ENCODE measurements at places on chromosomes 5 and 9.

- DNase-seq = no peak
These were observed 24.5 kb upstream of the GPR150 start for GRCh38 chr5:95595289-95595931.

DNA sequence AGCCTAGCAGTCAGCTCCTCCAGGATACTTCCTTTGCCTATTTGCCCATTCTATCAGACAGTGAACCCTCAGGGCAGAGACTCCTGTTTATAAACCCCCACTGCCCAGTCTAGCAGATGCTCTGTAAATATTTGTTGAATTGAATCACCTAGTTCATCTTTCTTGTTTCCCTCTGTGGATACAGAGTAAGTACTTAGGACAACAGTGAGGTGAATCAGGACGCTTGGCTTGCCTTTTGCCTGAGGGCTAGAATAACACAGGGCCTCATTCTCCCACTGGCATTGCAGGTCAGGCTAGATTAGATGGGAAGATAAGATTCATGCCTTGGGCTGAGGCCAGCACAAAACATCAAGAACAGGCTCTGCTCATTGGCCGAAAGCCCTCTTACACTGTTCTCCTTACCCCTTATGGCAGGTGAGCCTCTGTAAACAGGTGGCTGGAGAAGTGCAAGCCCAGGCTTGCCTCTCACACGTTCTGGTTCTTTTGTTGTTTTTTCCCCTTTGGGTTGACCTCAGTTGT, 22.2 kb downstream of the TNFSF8 start:
- no peak for DNase-seq

DNA sequence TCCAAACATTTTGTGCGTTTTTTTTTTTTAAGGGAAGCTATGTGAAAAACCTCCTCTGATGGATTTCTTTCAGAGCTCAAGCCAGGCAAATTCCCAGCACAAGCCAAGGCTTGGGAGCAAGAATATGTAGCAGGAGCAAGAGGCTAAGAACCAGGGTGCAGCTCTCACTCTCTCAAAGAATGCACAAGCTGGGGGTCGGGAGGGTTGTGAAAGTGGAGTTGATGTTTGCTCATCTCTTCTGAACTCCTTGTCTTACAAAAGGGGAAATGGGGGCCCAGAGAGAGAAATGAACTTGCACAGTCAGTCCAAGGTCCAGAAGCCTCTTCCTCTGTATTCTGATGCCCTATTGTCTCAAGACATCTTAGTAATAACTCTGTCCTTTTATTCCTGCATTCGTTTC, 7.7 kb upstream of the TRAF1 start:
- DNase-seq = no peak

DNA sequence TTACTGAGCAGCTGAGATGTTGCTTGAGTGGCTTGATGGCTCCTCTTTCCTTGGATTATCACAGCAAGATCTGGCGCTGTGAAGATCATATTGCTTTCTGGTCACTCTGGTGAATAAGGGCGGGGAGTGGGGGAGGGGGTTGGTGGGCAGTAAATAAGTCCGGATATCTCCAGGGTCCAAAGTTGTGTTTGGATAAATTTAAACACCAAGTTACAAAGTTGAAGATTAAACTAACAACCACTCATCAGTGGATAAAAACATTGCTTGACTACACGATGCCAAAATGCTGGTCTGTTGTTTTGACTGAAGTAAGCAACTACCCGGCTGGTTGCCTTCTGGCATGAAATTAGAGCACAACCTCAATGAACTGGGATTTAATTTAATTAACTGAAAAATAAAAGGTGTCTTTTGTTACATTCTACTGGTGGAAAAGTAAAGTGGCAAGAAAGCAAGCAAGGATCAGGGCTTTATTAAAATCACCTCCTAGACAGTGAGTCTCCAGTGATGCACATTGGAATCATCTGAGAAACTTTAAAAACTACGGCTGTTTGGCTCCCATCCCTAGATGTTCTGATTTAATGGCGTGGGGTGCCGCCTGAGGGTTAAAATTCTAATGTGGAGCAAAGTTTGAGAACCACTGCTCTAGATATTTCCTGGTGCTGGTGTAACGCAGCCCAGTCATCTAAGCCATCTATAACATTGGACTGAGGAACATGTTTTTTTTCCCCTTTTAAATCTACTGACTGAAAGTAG, 86.7 kb upstream of the AGXT2 start:
- DNase-seq = no peak

- DNase-seq = no peak
These were observed 25.8 kb upstream of the ARSI start for GRCh38 chr5:150328515-150328914.

DNA sequence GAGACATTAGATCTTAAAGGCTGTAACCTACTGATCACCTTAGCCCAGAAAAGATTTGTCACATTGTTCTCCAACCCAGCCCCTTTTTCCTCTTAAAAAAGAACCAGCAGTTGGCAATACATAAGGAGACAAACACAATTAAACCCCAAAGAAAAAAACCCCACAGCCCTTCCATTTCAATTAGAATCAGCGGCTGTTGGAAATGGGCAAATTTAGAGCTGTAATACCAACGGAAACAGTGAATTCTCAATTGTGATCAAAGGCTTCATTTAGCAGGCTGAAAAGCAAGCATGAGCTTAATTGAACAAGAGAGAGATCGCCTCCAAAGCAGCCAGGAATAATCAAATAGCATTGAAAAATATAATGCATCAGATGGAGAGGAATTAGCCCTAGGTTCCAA, 153.6 kb downstream of the FAM114A2 start:
- no peak for DNase-seq

DNA sequence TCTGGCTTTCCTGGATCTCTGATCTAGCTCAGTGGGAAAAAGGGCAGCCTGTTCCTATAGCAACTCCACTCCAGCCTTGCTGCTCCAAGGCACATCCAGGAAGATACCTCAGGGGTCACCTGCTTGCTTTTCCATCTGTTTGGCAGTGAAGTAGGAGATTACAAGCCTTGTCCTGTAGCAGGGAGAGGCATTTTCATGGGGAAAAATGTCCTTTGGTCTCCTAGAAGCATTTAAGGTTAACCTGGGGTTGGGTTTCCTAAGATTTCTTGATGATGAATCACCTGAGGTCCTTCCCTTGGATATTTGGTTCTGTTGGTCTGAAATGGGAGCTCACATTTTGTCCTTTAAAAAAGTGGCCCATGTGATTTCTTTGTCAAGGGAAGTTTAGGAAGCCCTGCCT, 1.5 kb upstream of the TMEM174 start:
- no peak for DNase-seq

- DNase-seq = no peak
These were observed 84.7 kb downstream of the DOCK2 start for GRCh38 chr5:169721771-169722170.

DNA sequence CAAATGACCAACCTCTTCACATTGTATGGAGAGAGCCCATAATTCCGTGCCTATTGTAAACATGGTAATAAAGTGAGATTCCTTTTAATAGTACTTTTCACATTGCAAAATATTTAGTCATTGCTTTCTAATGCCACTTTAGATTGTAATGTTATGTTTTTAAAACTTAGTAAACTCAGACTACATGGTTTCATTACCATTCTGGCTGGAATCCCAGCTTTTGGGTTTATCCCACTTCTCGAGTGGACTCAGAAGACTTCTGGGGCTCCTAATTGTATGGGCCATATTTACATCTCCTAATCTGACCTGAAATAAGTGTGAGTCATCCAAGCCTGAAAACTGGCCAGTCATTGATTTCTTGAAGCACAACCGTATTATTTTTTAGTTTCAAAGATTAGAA, 217.6 kb downstream of the CAAP1 start:
- no peak for DNase-seq

DNA sequence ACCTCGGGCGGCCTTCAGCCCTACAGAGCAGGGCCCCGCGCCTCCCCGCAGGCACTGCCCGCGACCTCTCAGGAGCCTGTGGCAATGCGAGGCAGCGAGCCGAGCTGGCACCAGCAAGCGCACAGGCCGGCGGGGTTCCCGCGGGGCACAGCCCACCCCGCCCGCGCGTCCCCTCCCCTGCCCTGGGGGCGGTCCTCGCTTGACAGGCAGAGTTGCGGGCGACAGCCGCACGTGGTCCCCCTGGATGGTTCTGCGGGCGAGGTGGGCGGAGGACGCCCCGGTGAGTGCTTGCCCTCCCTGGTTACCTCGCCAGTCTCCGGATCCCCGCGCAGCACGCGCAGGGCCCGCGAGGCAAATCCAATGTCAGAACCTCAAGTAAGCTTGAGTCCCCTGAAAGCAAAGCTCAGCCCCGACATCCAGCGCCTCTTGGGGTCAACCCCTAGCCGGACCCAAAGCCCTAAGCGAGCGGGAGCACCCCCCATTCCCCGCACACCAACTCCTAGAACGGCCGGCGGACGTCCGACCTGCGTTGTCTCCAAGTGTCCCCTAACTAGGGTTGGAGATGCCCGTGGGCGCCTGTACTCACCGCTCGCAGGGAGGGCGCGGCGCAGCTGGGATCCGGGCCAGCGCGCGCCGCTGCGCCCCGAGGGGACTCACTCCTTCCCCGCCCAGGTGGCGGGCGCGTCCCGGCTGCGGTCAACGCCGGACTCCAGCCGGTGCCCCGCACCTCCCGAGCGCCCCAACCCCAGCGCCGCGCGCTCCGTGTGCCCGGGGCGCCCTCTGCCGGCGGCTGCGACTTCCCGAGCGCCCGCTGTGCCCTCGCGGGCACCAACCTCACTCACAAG, at the start of gene DRD1:
TSS of gene DRD1 (minus strand) at position 123 of the 845 bp plus-strand sequence. CDS start 1,083 bp downstream, outside the sequence.
- DNase-seq = no peak

- DNase-seq = no peak
These were observed 61.7 kb upstream of the PSD2 start for GRCh38 chr5:139733698-139734538.

GRCh38 chr9:107931071-107931715, 441.6 kb upstream of the KLF4 start:
- no peak for DNase-seq

- no peak for DNase-seq
These were observed 73.6 kb downstream of the DOCK2 start for GRCh38 chr5:169710675-169711074.

DNA sequence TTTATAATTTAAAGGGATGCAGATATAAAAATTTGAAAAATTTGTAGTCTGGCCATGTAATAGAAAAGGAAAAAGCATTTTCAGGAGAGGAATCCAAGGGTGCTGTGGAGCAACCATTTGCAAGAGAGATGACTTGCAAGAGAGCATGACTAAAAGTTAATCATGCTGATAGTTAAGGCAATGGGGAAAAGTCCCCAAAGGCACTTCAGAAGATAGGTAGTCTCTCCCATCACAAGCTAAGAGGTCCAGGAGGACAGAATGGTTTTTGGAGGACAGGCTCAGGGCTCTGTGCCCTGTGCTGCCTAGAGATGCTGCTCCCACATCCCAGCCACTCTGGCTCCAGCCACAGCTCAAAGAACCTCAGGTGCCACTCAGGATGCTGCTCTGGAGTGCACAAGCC, 38.8 kb downstream of the DNAJB5 start:
- no peak for DNase-seq

DNA sequence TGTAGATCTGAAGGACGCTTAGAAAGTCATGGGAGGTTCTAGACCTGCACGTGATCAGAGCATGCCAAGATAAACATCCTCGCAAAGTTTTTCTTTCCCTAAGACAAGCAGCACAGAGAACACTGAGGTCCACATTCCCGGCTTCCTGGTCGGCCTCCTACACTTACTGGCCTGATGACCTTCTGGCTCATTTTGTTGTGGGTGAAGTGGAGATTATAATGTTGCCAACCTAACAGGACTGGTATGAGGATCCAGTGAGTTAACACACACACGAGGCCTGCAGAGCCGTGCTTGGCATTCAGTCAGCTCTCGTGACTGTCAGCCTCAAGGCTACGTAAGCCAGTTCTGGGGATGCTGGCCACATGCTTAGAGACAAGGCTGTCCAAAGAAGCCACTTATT, 186.0 kb downstream of the TENT4A start:
- DNase-seq = no peak

- DNase-seq = no peak
These were observed 9.7 kb downstream of the OMD start for GRCh38 chr9:92414566-92414965.

DNA sequence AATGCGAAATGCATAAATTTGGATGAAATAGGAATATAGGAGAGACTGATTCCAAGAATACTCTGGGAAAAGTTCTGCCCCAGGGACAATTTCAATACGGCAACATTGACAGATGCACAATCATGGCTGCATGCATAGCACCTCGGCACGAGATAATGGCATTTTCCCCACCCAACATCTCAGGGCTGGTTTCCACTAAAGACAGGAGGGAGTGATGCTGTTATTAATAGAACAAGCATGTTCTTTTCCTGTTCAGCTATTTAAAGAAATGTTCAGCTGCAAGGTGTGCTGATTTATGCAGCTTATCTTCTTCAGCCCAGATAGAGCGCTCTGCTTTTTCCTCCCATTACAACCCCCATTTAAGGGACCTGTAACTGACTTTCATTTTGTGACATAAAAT, 740.2 kb downstream of the TLR4 start:
- no peak for DNase-seq

DNA sequence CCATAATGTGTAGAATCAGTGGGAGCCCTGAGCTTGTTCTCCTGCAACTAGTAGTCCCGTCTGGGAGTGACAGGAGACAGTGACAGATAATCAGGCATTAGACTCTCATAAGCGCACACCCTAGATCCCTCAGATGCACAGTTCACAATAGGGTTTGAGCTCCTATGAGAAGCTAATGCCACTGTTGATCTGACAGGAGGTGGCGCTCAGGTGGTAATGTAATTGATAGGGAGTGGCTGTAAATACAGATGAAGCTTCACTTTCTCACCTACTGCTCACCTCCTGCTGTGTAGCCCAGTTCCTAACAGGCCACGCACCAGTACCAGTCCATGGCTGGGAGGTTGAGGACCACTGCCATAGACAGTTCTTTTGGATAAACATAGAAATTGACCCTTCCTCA, 188.7 kb downstream of the ROR2 start:
- no peak for DNase-seq

Measured in right renal cortex interstitium (tissue), 3 donors.